ENCODE measurements at places on chromosomes 5 and 9. TPM values are rescaled to one million over a fixed set of nuclear protein-coding genes. Genes with fewer than 3 reads are reported as not detected.

DNA sequence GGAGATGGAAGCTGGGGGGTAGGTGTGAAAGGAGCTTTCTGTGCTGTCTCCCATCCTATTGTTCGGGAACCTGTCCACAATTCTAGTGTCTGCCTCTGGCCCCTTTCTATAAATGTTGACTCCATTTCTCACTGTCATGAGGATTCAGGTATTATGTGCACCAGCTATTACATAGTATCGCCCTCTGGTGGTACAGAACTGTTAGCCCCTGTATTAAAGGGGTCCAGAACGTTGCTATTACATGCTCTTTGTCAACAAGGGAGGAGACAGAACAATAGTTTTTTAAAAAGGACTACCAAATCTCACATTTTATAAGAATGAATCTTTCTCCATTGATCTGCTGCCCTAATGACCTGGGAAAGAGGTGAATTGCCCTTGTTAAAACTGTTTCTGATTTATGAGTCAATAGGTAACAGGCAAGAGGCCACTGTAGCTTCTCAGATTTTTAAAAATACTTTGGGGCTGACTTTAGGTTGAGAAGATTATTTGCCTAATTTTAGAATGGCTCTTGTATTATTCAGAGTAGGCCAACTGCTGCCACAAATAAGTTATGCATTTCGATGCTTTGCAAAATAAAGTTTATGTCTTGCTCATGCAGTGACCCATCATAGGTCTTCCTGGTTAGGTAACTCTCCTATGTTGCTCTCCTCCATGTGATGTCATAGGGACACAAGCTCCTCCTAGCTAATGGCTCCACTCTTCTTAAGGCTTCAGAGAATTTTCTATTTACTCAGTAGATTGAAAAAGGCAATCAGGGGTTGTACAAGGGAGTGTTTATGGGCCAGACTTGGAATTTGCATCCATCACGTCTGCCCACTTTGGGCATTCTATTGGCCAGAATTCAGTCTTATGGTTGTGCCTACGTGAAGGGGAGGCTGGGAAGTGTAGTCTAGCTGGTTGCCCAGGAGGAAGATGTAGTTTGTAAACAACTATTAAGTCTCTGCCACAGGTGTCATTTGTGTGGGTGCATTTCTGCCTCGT, 20.8 kb downstream of the DCANP1 start:
- peak; percentile 32 for DNase-seq

DNA sequence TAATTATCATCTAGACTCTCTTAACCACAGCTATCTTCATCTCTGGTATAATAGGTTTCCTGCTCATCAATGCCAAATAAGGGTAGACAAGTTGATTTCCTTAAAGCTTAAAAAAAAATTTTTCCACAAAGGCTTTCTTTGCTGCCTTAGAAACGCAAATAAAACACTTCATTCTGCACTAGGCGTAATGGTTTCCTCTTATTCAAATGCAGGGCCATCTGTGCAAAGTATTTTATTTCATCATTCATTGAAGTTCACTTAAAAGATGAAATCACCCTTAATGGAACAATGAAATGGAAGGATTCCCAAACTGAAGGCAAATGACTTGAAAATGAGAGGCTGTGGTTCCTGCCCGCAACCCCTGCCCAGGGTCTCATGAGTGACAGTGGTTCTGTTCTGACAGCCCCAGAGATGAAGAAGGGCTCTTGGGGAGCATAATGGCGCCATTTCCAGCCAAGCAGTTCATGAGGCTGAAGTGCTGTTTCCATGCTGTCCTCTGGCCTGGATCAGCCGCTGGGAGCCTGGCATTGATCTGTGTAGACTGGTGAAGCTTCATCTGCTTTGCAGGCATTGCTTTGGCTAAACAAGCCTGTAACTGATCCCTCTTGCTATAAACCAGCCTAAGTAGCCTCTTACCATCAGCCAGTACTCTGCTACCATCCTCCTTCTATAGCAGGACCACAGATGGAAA, 276.9 kb upstream of the WWC1 start:
- DNase-seq: no peak

IL5 gene
- not detected for total RNA-seq

PHF19 gene
- total RNA-seq: 51.5 TPM

Data from MG63 (cell line).